Activated naive CD4-positive, alpha-beta T cell treated with anti-CD3 and anti-CD28 coated beads, Interleukin-2, amount 50 U/mL, for 16 hours (primary cell): ENCODE measurements at places on chromosomes 16 and 17.

GRCh38 chr17:47851764-47852112 is 775 bp upstream of the SP6 start:
- no peak for DNase-seq

DNA sequence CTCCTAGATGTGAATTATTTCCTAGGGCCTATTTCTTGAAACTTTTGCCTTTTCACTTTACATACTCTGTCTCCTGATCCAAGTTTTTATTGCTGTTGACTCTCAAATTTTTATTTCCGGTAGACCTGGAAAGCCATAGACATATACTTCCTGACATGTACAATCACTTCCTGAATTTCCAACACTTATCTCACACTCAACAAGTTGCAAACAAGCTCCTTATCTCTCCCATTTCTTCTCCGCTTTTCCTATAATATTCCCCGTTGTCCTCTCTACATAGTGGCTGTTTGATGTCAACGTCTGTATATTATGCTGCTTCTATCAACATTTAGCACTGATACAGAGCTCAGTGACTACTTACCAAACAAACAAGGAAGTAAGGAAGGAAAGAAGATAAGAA is 59.3 kb downstream of the IKZF3 start:
- DNase-seq, result no peak

GRCh38 chr17:4859816-4860625 is 26.9 kb downstream of the MINK1 start:
- DNase-seq, result no peak

DNA sequence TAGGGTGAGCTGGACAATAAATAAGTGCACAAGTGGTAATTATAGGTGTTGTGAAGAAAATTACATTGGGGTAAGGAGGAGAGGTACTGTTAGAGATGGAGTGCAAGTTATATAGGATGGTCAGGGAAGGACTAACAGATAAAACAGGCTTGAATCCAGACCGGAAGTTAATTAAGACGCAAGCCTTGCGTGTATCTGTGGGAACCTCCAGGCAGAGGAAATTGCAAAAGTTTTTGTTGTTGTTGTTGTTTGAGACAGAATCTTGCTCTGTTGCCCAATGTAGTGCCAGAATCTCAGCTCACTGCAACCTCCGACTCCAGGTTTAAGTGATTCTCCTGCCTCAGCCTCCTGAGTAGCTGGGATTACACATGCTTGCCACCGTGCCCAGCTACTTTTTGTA is 2.4 kb upstream of the ZNF18 start:
- DNase-seq, result no peak

- no peak for DNase-seq
Measured at GRCh38 chr17:57636985-57637665, 108.0 kb downstream of the CCDC182 start.

GRCh38 chr16:47574091-47575054 is 113.2 kb downstream of the PHKB start:
- peak; percentile 27 for DNase-seq
